Heart right ventricle (tissue), 16 donors: ENCODE measurements at places on chromosomes 6 and 20. TPM values are rescaled to one million over a fixed set of nuclear protein-coding genes. Genes with fewer than 3 reads are reported as not detected.

DNA sequence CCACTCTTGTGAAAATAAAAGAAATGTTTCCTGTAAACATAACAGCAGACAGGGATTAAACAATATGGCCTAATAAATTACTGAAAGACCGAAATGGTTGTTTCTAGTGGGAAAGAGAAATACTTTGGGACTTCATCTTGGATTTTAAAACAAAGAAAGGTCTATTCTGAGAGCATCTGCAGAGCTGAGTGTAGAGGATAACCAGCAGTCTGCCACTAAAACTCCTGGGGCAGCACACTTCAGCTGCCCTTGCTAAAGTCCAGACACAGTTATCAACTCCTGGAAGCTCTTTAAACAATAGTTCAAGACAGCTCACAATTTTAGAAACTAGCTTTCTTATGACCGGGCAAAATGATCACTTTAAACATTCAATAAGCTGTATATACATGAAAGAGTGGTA, 38.6 kb downstream of the AKIRIN2 start:
- no peak for DNase-seq

DNA sequence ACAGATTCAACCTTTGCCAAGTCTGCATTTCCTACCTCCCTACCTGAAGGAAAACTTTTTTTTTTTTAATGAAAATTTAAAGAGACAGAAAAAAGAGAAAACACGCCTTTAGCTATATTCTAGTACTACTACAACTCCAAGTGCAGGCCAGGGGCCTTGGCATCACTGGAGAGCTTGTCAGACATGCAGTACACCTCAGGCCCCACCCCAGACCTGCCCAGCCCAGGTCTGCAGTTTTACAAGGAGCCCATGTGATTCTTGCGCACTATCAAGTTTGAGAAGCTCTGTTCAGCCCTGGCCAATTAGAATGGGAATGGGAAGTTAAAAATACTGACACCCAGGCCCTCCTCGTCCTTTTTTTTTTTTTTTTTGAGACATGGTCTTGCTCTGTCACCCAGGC, 85.0 kb downstream of the NFATC2 start:
- no peak for DNase-seq

DNA sequence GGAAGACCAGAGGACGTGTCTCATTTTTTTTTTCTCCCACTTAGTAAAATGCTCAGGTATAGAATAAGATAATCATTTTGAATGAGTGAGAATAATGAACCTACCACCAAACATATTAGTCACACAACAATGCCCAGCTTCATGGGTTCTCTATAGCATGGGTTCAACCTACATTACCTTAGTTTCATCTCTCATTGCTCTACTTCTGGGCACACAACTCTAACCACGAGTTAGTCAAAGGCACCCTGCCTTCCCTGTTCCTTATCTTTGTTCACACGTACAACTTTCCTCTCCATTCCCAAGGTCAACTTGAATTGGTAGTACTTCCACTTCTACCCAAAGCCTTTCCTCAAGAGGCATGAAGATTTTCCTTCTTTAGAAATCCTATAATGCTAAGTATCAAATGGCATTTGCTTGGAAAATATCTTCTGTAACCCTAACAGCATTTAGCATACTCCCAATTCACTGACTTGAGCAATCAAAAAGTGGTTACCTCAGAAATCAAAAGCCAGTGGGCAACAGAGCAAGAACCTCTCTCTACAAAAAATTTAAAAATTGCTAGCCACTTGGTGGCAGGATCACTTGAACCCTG, 20.9 kb downstream of the DEK start:
- no peak for DNase-seq

- DNase-seq, result no peak
Observed at GRCh38 chr6:118893064-118893806, 717 bp upstream of the ASF1A start.

SRSF12 gene
- 0.19 TPM for total RNA-seq

KCNK5 gene
- 0.25 TPM for total RNA-seq

ADTRP gene
- total RNA-seq, result not detected

ADGB gene
- not detected for total RNA-seq

BMP6 gene
- total RNA-seq, result 4.1 TPM
